ENCODE measurements at places on chromosomes 5 and 9. TPM values are rescaled to one million over a fixed set of nuclear protein-coding genes. Genes with fewer than 3 reads are reported as not detected.

FBN2 gene
- 80.1 TPM for total RNA-seq

SPINK6 gene
- not detected for total RNA-seq

PRR16 gene
- total RNA-seq, result 7.3 TPM

TGFBI gene
- total RNA-seq, result 270 TPM

GRCh38 chr5:142998316-142999020 is 228.3 kb downstream of the ARHGAP26 start:
- DNase-seq, result no peak

DNA sequence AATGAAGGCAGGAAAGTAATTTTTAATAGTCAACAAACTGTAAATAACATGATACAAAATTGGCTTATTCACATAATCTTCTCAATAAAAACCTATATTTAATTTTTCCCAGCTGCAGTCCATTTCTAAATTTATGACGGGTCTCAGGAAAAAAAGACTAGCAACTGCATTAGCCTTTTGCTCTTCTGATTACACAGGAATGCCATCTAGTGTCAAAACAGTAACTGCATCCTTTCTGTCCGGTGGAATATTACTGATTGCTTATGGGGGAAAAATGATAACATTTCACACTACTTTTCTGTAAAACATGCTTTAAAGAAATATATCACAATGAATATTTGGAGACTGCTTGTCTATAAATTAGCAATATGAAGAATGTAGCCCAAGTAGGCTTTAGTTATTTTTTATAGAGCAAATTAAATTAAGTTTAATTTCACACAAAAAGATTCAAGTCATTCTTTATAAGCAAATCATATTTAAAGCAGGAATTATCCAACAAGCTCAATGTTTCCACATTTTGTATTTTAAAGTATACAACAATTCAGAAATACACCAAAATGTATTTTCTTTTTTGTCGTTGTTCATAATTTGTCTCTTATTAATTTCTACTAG is 534.7 kb downstream of the CDH10 start:
- peak; percentile 17 for DNase-seq

- DNase-seq, result no peak
Observed at GRCh38 chr5:1752881-1753280, 46.8 kb downstream of the MRPL36 start.

DNA sequence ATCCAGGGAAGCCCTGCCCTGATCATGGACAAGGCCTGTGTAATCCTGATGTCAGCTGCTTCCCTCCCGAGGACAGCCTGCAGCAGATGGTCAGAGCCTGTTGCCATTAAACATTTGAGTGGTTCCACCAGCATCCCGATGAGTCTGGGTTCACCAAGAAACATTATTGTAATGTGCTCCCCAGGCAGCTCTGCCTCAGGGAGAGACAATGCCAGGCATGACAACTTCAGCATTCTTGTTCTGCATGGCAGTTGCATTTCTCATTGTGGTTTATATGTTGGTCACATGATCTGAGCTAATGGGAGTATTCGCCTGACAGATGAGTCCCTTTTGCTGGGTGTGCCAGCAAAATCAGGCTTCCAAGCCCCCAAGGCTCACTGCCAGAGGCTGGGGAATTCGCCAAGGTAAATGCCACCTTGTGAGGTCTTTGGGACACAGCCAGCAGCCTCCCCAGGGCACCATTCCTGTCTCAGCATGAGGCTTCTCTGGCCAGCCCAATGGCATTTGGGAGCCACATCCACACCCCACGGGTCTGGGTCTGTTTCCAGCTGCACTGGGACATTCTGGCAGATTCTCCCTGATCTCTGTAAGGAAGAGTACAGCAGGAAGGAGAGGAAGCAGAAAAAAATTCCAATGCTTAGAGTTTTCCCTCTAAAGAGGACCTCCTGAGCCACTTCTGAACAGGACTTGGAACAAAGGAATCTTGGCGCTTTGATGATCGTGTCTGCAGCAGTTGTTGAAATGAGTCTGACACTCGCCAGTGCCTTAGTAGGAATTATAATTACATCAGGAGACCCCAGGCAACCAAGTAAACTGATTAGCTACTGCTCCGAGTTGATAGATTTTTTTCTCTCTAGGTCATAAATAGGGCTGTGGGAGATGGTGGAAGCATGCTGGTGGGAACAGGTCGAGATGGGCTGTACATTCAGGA is 18.7 kb downstream of the KCNIP1 start:
- DNase-seq, result no peak

- DNase-seq, result no peak
Observed at GRCh38 chr5:61440596-61440995, 108.5 kb downstream of the ZSWIM6 start.

ENTREP1 gene
- under 0.01 TPM for total RNA-seq

DNA sequence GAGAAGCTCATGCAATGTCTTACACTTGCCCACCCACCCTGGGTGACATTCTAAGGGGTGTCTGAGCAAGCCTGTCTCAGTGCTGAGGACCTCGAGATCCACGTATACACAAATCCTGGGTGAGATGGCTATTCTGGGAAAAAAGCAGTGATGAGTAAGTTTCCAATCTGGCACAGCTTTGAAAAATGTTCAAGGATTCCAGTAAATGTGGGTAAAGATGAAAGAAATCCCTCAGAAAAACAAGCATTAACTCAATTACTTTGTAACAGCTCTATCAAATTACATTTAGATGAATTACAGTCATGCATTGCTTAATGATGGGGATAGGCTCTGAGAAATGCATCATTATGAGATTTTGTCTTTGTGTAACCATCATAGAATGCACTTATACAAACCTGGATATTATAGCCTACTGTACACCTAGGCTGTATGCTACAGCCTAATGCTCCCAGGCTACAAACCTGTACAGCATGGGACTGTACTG is 26.9 kb downstream of the GOLM1 start:
- peak; percentile 85 for DNase-seq

- peak; percentile 37 for DNase-seq
Observed at GRCh38 chr9:108903420-108904103, 30.4 kb downstream of the ELP1 start.

GABRA6 gene
- total RNA-seq, result not detected

DNA sequence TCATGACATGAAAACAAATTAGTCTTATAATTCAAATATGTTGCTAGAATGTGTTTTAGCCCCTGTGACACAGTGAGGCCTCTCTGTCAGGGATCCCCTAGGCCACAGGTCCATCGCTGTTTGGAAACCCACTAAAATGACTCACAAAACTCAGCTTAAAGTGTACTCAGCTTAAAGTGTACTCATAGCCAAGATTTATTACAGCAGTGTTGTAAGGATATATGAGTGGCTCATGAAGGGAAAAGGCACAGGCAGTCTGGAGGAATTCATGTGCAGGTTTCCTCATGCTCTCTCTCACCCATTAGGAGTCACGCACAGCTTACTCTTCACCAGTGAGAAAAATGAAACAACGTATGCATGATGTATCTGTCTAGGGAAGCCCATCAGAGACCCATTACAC is 24.4 kb upstream of the TGFBI start:
- DNase-seq, result peak; percentile 90

CYLC2 gene
- total RNA-seq, result not detected

CDK5RAP2 gene
- 40.8 TPM for total RNA-seq

GRCh38 chr9:134222018-134222573 is 57.7 kb upstream of the RNU6ATAC start:
- no peak for DNase-seq

ROR2 gene
- total RNA-seq, result 27.9 TPM

SPEF2 gene
- 6.9 TPM for total RNA-seq

GALNT12 gene
- 18.2 TPM for total RNA-seq
